ENCODE measurements at places on chromosomes 4 and X.

DNA sequence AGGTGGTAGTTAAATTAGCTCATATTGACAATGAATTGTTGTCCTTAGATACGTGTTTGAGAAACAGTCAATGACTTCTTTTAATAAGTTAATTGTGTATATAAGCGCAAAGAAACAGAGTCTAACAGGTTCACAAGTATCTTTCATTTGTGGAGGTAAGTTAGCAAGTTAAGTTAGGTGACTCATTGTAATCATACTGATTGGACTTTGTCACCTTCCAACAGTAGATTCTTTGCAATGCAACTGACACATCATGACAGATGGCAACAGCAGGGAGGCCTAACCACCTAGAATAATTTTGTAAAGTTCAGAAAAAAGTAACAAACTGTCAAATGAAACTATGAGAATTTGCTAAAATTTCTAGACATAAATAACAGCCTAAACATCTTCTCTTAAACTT, 207.6 kb upstream of the PITX2 start:
- DNase-seq = no peak

DNA sequence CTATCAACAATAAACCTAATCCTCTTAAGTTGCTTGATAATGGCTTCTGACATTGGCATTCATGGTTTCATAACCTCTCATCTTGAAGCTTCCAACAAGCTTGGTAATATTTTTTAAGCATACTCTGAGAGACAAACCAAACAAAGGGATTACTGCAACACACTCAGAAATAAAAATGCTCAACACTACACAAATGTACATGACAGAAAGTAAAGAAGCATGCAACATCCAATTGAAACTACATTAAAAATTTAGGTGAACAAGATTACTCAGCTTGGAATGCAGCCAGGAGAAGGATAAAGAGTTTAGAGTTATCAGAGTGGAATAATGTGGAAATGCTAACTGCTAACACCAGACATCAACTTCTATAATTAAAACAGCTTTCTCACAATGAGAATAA, 1136.6 kb upstream of the PABPC4L start:
- no peak for DNase-seq

DNA sequence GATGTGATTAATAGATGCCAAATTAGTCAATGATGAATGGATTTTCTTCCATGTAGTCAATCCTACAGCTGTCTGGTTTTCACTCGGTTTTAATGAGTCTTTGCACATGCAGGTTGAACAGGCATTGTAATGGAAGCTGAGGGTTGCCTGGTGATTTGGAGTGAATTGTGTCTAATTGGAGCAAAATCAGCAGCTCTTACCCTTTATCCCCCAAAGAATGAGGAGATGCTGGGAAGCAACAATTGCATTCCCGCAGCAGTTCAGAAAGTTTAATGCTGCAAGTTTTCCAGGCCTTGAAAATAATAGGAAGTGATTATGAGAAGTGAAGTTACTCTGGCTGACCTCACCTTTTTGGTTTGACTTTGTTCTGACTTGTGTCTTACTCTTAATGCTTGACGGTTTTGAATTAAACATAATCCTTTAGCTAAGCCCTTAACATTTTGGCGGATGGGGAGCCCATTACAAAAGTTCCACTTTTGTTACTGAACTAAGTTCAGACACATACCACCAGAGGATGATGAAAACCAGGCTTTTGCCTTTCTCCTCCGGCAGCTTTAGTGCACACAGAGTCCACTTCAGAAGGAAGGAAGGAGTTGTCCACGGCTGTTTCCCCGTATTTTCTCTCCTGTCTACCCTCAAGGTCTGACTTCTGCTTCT, 78.8 kb upstream of the TBC1D9 start:
- DNase-seq = no peak

GRCh38 chr4:6371271-6371670, 101.1 kb downstream of the PPP2R2C start:
- DNase-seq = no peak

DNA sequence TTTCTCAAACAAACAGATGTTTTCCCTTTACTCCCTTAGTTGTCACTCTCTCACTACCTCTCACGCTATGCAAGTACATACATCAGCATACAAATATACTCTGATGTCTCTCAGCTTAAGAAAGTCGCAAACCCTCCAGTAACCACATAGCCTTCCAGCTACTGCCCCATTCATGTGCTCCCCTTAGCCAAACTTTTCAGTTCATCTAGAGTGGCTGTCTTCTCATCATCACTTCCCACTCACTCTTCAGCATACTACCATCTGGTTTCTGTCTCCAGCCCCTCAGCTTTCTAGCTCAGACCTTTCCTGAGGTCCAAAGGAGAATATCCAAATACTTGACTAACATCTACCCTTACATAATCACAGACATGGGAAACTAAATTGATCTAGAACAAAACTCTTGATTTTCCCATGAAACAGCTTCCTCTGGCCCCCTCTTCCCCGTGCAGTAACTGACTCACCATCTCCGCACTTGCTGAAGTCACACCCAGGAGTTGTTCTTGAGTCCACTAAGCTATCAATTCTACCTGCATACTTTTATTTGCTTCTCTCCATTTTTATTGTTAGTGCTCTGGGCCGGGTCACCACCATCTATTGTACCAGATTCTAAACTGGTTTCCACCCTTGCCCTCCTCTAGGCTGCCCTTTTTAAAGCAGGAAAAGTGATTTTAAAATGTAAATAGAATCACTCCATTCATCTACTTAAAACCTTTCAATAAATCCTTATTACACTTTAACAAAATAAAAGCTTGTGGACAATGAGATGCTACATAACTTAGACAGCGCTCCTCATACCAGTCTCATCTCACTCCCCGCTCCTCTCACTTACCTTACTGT, 57.2 kb downstream of the CASP6 start:
- no peak for DNase-seq

GRCh38 chr4:16217300-16218051, 8.8 kb downstream of the TAPT1 start:
- no peak for DNase-seq

DNA sequence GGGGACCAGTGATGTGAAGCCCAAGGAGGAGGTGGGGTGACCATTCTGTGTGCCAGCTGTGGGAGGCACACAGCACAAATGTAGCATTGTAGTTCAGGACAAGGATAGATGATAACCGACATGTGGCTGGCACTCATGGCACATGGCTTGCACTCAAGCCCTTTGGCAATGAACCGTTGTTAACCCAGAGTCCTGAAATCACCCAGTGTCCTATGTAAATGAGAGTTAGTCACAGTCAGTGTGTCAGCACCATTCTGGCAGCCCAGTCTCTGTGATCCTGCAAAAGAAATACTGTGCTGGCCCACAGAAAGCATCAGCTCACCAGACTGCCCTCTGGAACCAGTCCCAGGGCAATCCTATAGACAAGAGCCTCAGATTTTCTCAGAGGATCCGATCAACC, 339.3 kb downstream of the MID1IP1 start:
- DNase-seq = no peak

DNA sequence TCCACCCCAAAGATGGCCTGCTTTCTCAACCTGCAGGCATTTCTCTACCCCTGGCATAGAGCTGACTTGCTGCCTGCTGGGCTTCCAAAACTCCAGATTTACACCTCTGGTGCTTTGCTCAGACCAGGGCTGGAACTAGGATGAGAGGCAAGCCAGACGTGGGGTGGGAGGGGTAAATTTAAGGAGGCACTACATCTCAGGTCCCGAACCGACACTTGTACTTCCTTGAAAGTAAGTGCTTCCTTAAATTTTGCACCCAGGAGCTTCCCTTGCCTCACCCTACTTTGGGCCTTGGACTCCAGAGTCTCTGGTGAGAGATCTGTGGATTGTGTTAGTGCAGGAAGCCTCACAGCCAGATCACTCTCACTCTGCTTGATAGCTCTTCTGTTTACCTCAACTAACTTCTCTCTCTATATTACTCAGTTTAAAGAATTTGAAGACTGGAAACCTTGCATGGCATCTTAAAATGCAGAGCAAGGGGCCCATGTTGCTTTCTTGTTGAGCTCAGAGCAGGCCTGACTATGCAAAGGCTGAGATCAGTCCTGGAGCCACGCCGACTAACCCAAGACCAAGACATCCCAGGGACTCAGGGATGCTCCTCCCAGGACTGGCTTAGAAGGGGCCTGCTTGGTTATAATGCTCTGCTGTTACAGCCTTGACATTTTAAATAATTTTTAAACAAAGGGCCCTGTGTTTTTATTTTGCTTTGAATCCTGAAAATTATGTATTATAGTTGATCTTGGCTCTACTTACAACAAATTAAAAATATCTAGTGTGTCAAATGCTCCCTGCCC, 145.0 kb upstream of the LEF1 start:
- no peak for DNase-seq

DNA sequence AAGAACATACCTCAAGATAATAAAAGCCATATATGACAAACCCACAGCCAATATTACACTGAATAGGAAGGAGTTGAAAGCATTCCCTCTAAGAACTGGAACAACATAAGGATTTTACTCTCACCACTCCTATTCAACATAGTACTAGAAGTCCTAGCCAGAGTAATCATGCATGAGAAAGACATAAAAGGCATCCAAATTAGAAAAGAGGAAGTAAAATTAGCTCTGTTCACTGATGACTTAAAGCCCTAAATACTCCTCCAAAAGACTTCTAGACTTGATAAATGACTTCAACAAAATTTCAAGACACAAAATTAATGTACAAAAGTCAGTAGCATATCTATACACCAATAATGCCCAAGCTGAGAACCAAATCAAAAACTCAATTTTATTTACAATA, 235.7 kb downstream of the NKX6-1 start:
- no peak for DNase-seq

- DNase-seq = no peak
Measured at GRCh38 chr4:19300213-19300612, 951.5 kb upstream of the SLIT2 start.

DNA sequence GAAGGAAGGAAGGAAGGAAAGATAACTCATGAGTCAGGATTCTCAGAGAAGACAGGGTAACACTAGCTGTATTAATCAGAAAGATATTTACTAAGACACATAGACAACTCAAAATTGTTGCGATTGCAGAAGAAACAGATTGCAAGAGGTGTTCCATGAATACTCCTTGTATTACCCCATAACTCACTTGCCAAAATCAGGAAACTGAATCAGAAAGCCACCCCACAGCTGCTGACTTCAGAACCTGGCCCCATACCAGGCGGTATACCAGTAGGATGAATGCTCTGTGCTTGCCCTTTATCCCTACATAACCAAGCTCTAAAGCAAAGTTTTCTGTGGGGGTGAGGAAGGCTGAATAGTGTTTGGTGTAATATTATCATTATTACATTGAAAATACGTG, 468.5 kb downstream of the IQCM start:
- DNase-seq = no peak

DNA sequence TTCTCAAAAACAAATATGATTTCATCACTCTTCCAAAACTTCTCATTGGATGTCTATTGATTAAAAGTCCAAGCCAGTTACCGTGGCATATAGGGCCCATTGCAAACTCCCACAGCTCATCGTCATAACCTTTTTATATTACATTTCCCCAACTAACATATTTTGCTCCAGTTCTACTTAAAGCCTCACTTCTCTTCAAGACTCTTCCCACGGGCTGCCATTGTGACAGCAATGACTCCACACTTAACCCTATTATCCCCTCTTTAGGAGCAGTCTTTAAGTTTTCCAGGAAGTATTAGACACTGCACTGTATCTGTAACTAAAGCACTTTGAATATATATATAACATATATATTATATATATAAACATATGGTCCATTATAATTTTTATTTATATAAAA, 44.5 kb downstream of the DTHD1 start:
- no peak for DNase-seq

- no peak for DNase-seq
Measured at GRCh38 chr4:167581449-167581965, 347.2 kb upstream of the SPOCK3 start.

GRCh38 chr4:184251670-184251980, 34.0 kb upstream of the ENPP6 start:
- DNase-seq = no peak

- DNase-seq = no peak
Measured at GRCh38 chr4:70613306-70614183, 15.0 kb upstream of the ENAM start.

- no peak for DNase-seq
Measured at GRCh38 chr4:173924561-173924960, 358.9 kb downstream of the FBXO8 start.

DNA sequence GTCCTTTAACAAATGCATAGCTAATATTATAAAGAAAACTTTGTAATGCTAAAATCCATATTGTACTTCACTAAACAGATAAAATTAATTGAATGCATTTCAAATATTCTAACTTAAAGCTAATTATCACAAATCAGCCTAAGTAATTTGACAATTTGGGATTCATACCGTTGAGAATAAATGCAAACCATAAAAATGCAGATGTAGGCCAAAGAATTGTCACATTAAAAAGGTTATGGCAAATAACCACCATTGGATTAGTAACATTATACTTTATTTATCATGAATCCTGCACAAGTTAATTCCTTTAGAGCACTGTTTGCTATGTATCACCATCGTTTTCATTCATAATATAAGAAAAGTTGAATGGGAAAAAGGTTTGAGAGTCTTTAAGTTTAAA, 301.0 kb downstream of the LDB2 start:
- DNase-seq = no peak

DNA sequence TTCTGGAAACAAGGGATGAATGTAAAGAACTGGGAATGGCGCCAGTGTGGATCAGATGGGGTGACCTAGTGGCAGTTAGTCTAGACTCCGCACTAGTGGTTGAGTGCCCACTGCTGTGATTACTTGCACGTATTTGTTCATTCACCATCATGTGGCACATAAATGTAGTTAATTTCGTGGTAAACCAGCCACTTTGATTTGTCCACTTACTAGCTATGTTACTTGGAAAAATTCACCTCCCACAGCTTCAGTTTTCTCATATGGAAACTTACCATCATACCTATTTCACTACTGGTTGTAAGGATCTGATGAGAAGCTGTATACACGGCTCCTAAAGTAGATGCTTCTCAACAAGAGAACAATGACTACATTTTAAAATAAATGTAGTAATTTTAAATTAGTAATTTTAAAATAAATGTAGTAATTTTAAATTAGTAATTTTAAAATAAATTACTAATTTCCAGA, 394 bp upstream of the DYNLT3 start:
- no peak for DNase-seq

DNA sequence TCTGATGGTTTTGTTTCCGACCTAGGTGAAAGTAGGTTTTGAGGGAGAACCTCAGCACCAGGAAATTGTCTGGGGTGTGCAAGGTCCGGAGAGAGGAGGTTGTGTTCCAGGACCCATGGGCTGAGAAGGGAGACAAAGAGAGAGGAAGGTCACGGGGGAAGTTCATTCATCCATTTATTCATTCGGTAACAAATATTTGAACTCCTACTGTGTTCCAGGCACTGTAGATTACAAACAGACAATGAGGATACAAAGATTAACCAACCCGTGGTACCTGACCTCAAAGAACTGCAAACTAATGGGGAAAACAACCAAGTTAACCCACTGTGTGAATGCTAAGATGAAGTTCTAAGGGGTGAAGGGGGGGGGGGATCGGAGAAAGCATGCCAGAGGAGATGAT, 1.8 kb upstream of the GPC3 start:
- no peak for DNase-seq
